Right renal cortex interstitium (tissue), 3 donors: ENCODE measurements at places on chromosomes 12 and 14. TPM values are rescaled to one million over a fixed set of nuclear protein-coding genes. Genes with fewer than 3 reads are reported as not detected.

The SLC16A7 gene
- polyA plus RNA-seq = 3.6 TPM

The EMP1 gene
- 109 TPM for polyA plus RNA-seq

The HSPB8 gene
- 7.0 TPM for polyA plus RNA-seq

The TMEM132C gene
- polyA plus RNA-seq = 3.0 TPM

GRCh38 chr12:109947521-109947920, 47.4 kb downstream of the TCHP start:
- DNase-seq = no peak

DNA sequence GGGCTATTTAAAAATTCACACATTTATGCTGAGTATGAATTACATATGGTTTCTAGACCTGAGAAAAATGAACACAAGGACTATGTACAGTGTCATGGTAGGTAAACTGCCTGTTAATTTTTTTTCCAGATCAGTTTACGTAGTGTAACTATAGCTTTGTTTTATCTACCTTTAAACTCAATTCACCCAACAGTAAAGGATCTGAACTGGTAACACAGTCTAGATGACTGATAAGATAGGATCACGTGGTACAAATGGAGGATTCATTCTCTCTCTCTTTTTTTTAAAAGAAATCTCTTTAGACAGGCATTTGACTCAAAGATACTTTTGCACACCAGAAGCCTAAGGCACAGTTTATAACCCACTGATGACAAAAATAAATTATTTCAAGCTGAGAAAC, 130.8 kb upstream of the ATP2B1 start:
- DNase-seq = no peak

DNA sequence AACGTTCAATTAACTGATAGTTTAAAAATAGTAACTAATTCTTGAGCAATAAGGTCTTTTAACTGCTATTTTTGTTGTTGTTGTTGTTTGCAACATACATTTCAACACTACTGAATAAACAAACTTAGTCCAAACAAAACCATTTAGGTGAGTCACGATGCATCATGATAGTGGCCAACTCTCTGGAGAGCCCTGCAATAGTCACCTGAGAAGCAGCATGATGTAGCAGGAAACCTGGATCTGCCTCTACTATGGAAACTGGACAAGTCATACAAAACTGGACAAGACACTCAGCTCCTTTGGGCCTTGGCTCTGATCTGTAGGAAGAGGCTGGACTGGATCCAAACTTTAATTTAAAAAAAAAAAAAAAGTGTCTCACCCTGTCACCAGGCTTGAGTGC, 117.3 kb downstream of the MED13L start:
- no peak for DNase-seq

- DNase-seq = no peak
These were observed 1.3 kb downstream of the GLI1 start for GRCh38 chr12:57460841-57461275.

GRCh38 chr12:9782547-9783382, 22.1 kb upstream of the CD69 start:
- no peak for DNase-seq

DNA sequence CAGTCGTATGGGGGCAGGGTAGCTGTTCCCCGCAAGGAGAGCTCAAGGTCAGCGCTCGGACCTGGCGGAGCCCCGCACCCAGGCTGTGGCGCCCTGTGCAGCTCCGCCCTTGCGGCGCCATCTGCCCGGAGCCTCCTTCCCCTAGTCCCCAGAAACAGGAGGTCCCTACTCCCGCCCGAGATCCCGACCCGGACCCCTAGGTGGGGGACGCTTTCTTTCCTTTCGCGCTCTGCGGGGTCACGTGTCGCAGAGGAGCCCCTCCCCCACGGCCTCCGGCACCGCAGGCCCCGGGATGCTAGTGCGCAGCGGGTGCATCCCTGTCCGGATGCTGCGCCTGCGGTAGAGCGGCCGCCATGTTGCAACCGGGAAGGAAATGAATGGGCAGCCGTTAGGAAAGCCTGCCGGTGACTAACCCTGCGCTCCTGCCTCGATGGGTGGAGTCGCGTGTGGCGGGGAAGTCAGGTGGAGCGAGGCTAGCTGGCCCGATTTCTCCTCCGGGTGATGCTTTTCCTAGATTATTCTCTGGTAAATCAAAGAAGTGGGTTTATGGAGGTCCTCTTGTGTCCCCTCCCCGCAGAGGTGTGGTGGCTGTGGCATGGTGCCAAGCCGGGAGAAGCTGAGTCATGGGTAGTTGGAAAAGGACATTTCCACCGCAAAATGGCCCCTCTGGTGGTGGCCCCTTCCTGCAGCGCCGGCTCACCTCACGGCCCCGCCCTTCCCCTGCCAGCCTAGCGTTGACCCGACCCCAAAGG, 804 bp downstream of the GAPDH start:
- DNase-seq = no peak

DNA sequence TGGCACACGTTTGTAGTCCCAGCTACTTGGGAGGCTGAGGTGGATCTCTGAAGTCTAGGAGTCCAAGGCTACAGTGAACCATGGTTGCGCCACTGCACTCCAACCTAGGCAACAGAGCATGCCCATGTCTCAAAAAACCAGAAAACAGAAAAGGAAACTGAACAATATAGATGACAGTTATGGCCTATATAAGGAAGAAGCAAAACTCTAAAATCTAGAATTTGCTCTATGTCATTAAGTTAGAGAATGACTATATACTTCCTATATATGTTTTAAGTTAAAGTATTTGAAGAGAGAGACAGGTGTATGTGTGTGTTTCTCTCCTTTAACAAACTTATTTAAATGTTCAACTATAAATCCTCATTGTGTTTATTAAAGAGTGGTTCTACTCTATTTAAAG, 65.8 kb downstream of the MNAT1 start:
- no peak for DNase-seq

DNA sequence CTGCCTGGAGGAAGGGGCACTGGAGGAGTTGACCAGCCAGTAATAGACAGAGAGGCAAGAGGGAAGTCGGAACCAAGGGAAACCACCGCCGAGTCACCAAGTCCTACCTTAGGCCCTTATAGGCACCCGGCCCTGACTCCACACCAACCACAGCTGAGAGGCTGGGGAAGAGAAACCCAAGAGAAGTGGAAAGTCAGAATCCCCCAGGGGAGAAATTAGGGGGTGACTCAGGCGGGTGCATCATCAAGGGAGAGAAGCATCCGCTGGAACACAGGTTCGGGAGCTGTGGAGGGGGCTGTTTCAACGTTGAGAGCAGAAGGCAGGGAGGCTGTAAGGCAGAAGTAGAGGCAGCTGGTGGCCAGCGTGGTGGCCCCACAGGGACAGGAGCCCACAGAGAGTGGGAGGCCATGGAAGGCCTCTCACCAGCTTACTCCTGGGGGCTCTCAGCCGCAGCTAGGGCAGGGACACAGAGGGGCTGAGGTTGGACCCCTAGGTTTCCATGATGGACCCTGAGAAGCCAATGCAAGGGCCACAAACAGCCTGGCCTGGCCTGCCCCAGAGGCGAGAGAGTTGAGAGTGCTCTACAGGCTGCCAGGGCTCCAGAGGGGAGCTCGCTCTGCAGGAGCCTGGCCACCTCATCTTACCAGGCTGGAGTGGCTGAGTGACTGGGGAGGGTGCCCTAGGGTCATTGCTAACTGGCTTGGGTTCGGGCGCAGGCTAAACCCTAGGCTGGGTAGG, 1.4 kb upstream of the TRMT61A start:
- no peak for DNase-seq

DNA sequence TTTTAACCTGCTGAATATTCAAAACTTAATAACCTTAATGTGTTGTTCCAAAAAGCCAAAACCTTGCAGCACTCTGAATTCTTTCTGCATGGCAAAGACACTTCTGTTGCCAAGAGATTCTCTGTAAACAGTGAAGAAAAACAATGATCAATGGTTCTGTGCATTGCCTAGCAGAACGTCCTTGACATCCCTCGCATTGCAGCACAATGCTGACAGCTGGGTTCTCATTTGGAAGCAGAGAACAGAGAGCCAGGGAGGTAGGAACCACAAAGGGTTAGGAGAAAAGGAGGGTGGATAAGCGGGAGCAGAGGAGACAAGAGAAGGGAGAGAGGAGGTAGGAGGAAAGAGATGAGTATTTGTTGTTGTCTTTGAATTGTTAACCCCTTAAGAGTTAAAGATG, 501.1 kb downstream of the NAV3 start:
- no peak for DNase-seq

GRCh38 chr14:67680121-67680602, 5.7 kb upstream of the VTI1B start:
- no peak for DNase-seq
